ENCODE measurements at places on chromosomes 12 and 14.

DNA sequence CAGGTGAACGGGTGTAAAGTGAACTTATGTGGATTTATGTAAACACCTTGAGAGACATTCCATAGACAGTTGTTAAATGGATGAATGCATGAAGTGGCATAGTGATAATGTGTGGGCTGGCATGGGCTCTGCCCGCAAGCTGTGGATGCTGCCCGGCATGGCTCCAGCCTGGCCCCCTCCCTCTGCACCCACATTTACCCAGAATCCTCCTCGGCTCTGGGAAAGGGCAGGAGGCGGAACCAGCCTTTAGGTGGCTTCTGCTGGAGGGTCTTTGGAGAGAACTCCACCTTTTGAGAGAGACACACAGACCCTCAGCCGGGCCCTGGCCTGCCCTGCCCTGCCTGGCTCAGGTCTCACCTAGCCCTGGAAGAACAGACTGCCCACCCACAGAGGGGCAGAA lies 18.7 kb downstream of the RASAL1 start:
- no peak overlapping the region for H3K27ac ChIP-seq
- no peak for DNase-seq
- H3K4me3 ChIP-seq = no peak overlapping the region
- H3K36me3 ChIP-seq = no peaks in the 10 kb centered on the region
- no peaks in the 10 kb centered on the region for H3K4me1 ChIP-seq
- peaks cover 2% of the 10 kb centered on the region for H3K27me3 ChIP-seq

GRCh38 chr12:11922361-11922760 lies 148.4 kb upstream of the BCL2L14 start:
- H3K36me3 ChIP-seq = no peaks in the 10 kb centered on the region
- no peaks in the 10 kb centered on the region for H3K4me1 ChIP-seq
- DNase-seq = no peak
- no peak overlapping the region for H3K27ac ChIP-seq

DNA sequence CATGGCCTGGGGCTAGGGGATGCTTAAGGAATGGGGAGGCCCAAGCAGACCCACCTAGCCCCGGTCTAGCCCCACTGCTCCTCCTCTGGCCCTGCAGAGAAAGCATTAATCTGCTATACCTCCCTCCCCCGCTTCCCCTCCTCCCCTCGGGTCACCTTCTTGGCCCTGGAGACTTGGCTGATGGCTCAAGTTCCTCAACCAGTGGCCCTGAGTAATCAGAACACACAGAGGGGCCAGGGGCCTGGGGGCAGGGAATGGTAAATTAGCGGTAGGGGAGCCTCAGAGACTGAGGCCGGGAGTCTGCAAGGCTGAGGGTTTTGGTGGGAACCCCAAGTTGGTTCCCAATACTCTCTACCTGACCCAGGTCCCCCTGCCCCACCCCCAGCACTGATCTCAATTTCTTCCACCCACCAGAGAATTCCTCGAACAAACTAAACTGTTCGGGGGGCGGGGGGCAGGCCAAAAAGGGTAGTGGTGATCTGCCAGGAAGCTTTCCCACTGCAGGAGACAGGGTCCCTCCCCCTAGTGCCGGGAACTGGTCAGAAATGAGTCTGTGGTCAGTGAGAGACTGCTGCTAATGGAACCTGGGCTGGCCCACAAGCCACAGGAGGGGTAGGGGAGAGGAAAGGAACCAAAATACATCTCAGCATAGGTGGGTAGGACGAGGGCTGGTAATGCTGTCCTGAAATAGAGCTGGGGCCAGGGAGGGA lies 12.8 kb upstream of the SMARCD1 start:
- H3K4me1 ChIP-seq = peaks cover 7% of the 10 kb centered on the region
- H3K27me3 ChIP-seq = no peaks in the 10 kb centered on the region
- no peak overlapping the region for H3K4me3 ChIP-seq
- H3K36me3 ChIP-seq = no peaks in the 10 kb centered on the region
- H3K27ac ChIP-seq = no peak overlapping the region

- peak; percentile 20 for DNase-seq
- H3K4me3 ChIP-seq = no peak overlapping the region
- H3K4me1 ChIP-seq = peaks cover 4% of the 10 kb centered on the region
Measured at GRCh38 chr12:25155022-25155576, 39.9 kb downstream of the DNAI7 start.

DNA sequence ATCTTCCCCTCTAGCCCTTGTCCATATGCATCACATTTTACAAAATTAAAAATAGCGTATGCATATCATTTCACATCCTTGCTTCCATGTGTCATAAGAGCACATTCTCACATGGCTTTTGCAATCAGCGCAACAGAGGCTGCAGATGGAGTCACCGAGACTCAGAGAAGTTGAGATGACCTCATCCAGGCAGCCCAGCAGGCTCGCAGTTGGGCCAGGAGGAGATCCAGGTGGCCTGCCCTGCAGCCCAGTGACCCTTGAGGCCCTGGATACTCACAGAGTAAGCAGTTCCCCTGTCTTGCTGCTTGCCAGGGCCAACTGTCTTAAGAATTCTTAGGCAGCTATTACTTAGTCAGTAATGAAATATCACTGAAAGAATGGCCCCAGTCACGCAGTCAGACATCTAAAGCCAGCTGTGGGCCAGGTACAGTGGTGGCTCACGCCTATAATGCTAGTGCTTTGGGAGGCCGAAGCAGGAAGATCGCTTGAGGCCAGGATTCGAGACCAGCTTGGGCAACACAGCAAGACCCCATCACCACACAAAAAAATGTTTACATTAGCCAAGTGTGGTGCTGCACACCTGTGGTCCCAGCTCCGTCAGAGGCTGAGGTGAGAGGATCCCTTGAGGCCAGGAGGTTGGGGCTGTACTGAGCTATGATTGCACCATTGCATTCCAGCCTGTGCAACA lies 9.1 kb downstream of the CAMKK2 start:
- H3K4me3 ChIP-seq = no peak overlapping the region
- H3K4me1 ChIP-seq = no peaks in the 10 kb centered on the region
- peaks cover 2% of the 10 kb centered on the region for H3K36me3 ChIP-seq
- DNase-seq = no peak

GRCh38 chr12:123059500-123059899 lies 79.0 kb downstream of the ARL6IP4 start:
- no peak overlapping the region for H3K4me3 ChIP-seq
- no peaks in the 10 kb centered on the region for H3K36me3 ChIP-seq
- no peaks in the 10 kb centered on the region for H3K27me3 ChIP-seq

DNA sequence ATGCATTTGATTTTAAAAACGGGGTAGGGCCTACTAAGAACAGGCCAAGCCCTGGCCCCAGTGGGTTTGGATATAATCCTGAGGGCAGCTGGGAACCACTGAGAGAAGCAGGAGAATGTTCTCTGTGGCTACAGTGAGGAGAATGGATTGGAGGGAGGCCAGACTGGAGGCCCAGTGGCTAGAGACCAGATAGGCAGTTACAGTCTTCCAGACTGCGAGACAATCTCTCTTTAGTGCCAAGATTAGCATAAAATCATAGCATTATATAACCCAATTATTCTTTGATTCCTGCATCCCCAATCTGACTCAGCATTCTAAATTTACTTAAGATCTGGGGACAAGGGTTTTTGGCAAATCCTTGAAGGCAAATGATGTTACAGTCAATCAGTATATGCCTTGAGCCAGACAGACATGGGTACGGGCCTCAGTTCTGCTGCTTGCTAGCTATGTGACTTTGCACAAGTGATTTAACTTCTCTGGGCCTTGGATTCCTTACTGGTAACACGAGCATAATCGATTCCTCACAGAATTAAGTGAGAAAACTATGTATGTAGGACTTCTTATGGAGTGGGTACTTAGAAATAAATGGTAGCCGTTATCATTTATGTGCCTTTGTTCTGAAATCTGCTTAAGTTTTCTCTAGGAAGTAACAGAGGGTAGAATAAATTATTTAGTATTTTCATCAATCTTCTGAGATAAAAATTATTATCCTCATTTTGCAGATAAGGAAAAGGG lies 18.3 kb downstream of the NINJ2 start:
- H3K27ac ChIP-seq = no peak overlapping the region
- no peaks in the 10 kb centered on the region for H3K27me3 ChIP-seq
- peak; percentile 56 for DNase-seq
- H3K4me3 ChIP-seq = no peak overlapping the region
- H3K4me1 ChIP-seq = peaks cover 24% of the 10 kb centered on the region

DNA sequence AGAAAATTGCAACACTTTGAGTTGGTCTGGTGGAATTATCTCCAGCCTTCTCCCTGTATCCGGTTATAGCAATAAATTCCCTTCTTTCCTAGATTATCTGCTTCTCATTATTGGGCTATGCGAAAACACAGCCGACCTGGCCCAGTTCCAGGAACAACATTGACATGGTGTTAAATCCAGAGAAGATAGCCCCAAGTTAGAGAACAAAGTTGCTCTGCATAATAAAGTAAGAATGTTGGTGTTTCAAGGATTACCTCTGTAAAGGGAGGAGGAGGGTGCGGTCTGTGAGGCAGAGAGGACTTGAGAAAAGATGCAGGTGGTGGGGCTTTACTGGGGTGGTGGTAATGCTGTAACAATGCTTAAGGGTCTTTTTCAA lies 12.1 kb downstream of the TCL1A start:
- H3K4me1 ChIP-seq = no peaks in the 10 kb centered on the region
- peak; percentile 0 for DNase-seq
- no peak overlapping the region for H3K27ac ChIP-seq
- no peak overlapping the region for H3K4me3 ChIP-seq
- H3K36me3 ChIP-seq = no peaks in the 10 kb centered on the region

GRCh38 chr14:53545217-53545616 lies 392.1 kb upstream of the DDHD1 start:
- H3K36me3 ChIP-seq = no peaks in the 10 kb centered on the region
- no peak overlapping the region for H3K27ac ChIP-seq
- no peak for DNase-seq
- H3K4me3 ChIP-seq = no peak overlapping the region
- H3K27me3 ChIP-seq = no peaks in the 10 kb centered on the region

GRCh38 chr12:40655451-40655850 lies 36.8 kb upstream of the CNTN1 start:
- no peak for DNase-seq
- H3K36me3 ChIP-seq = no peaks in the 10 kb centered on the region
- H3K27ac ChIP-seq = no peak overlapping the region
- no peaks in the 10 kb centered on the region for H3K27me3 ChIP-seq

DNA sequence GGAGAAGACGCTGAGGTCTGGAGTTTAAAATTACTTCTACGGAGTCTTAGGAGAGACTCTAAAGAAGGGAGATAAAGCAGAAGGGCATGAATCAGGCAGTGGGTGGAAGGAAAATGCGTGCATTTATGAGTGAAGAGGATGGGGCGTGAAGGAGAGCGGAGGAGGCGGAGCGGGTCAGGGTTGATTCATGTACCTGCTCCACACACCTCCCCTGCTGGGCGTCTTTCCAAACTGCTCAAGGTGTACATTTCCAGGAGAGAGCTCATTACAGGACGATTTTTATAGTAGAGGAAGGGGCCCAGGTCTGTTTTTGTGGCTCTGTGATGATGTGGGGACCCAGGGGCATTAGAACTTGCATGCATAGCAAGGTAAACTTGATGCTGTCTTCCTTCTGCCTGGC lies 65.0 kb upstream of the ASPG start:
- no peaks in the 10 kb centered on the region for H3K36me3 ChIP-seq
- no peaks in the 10 kb centered on the region for H3K4me1 ChIP-seq
- no peak overlapping the region for H3K27ac ChIP-seq
- DNase-seq = no peak
- H3K27me3 ChIP-seq = peaks cover 3% of the 10 kb centered on the region
- no peak overlapping the region for H3K4me3 ChIP-seq

GRCh38 chr14:57085801-57086200 lies 182.9 kb downstream of the EXOC5 start:
- no peak overlapping the region for H3K4me3 ChIP-seq
- no peaks in the 10 kb centered on the region for H3K36me3 ChIP-seq
- H3K27me3 ChIP-seq = no peaks in the 10 kb centered on the region
- H3K27ac ChIP-seq = no peak overlapping the region
- H3K4me1 ChIP-seq = no peaks in the 10 kb centered on the region
- DNase-seq = no peak

DNA sequence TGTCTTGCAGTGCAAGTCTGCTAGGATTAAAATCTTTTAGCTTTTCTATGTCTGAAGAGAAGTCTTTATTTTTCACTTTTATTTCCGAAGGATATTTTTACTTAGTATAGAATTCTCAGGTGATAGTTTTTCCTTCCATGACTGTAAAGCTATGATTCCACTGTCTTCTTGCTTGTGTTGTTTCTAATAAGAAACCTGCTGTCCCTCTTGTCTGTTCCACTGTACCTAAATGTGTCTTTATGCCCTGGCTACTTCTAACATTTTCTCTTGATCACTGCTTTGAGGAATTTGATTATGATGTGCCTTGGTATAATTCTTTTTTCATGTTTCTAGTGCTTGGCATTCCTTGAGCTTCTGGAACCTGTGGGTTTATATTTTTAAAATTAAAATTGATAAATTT lies 228.7 kb downstream of the CACNA1C start:
- H3K4me1 ChIP-seq = peaks cover 19% of the 10 kb centered on the region
- H3K4me3 ChIP-seq = no peak overlapping the region
- no peak for DNase-seq
- H3K36me3 ChIP-seq = no peaks in the 10 kb centered on the region
- no peaks in the 10 kb centered on the region for H3K27me3 ChIP-seq
- no peak overlapping the region for H3K27ac ChIP-seq

GRCh38 chr12:47777741-47778558 lies 4.9 kb downstream of the SLC48A1 start:
- no peaks in the 10 kb centered on the region for H3K27me3 ChIP-seq
- no peak overlapping the region for H3K4me3 ChIP-seq
- H3K27ac ChIP-seq = no peak overlapping the region
- peaks cover 6% of the 10 kb centered on the region for H3K36me3 ChIP-seq
- no peaks in the 10 kb centered on the region for H3K4me1 ChIP-seq

- no peaks in the 10 kb centered on the region for H3K27me3 ChIP-seq
- no peak overlapping the region for H3K27ac ChIP-seq
- H3K4me3 ChIP-seq = no peak overlapping the region
- H3K36me3 ChIP-seq = peaks cover 29% of the 10 kb centered on the region
- DNase-seq = no peak
Measured at GRCh38 chr12:56661560-56661959, 15.8 kb upstream of the ATP5F1B start.

- no peak for DNase-seq
- H3K27me3 ChIP-seq = no peaks in the 10 kb centered on the region
- no peaks in the 10 kb centered on the region for H3K36me3 ChIP-seq
- H3K4me3 ChIP-seq = peak overlapping the region; percentile 83
Measured at GRCh38 chr14:96797582-96798349, 584 bp downstream of the VRK1 start.

- no peak for DNase-seq
- no peak overlapping the region for H3K4me3 ChIP-seq
- peaks cover 18% of the 10 kb centered on the region for H3K27me3 ChIP-seq
- H3K36me3 ChIP-seq = no peaks in the 10 kb centered on the region
Measured at GRCh38 chr12:3320881-3321509, 170.0 kb upstream of the PRMT8 start.
